ENCODE measurements at places on chromosomes 7 and 10. TPM values are rescaled to one million over a fixed set of nuclear protein-coding genes. Genes with fewer than 3 reads are reported as not detected.

DNA sequence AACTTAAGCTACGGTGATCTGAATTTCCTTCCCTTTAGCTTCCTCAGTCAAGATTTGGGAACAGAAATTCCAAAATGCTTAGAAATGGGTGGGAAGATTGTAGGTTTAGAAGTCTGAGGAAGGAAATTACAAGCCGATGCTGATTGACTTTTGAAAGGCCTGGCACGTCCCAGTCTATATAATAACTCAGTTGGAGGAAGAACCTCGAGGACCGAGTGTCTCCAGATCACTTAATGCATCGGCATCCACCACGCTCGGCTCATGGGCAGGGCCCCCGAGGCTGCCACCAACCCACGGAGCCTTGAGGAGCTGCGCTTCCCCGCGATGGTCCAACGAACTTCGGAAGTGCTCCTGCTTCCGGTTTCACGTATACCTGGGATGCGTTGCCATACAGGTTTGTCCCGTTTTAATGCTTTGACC, 10.4 kb upstream of the SP8 start:
- H3K27ac ChIP-seq, result no peak overlapping the region
- peak overlapping the region; percentile 80 for H3K4me3 ChIP-seq
- peaks cover 66% of the 10 kb centered on the region for H3K27me3 ChIP-seq
- H3K36me3 ChIP-seq, result peaks cover 8% of the 10 kb centered on the region

DNA sequence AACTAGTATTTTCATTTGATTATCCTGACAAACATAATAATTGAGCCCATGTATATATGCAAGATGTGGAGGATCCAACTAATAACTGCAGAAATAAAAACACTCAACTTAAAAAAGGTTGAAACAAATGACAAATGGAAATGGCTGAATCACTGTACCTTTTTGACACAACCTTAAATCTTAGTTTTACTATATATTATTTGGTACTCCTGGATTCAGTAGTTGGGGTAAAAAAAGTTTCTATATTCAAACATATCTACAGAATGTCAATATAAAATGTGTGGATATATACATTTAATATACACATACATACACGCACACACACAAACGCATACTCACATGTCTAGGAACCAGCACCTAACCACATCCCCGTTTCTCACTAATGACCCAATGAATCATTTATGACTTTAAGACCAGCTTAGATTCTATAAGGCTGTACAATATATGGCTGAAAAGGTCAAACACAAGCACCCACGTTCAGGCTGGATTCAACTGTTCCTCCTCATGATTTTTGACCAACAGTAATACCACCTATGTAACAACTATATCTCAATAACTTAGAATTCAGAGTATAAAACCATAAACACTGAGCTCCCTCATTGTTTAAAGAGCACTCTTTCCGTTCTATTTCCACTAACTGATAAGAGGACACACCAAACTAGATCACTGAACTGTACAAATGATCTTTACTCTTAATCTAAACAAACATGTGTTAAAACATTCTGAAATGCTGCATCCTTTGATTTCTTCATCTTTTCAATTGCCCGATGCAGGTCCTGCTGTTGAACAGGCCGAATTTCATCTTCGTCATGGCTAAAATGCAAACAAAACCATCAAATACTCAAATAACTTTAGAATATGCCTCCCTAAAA, 63.8 kb downstream of the ATAD1 start:
- H3K27me3 ChIP-seq, result no peaks in the 10 kb centered on the region
- peaks cover 23% of the 10 kb centered on the region for H3K4me1 ChIP-seq
- H3K4me3 ChIP-seq, result no peak overlapping the region
- H3K27ac ChIP-seq, result no peak overlapping the region
- DNase-seq, result no peak
- peaks cover 34% of the 10 kb centered on the region for H3K36me3 ChIP-seq

- H3K27ac ChIP-seq, result peak overlapping the region; percentile 90
- peaks cover 75% of the 10 kb centered on the region for H3K36me3 ChIP-seq
- peaks cover 73% of the 10 kb centered on the region for H3K4me1 ChIP-seq
- no peaks in the 10 kb centered on the region for H3K27me3 ChIP-seq
- no peak for DNase-seq
Measured at GRCh38 chr10:26738301-26738911, 40.9 kb downstream of the PDSS1 start.

Gene C10orf95
- total RNA-seq, result 0.33 TPM

DNA sequence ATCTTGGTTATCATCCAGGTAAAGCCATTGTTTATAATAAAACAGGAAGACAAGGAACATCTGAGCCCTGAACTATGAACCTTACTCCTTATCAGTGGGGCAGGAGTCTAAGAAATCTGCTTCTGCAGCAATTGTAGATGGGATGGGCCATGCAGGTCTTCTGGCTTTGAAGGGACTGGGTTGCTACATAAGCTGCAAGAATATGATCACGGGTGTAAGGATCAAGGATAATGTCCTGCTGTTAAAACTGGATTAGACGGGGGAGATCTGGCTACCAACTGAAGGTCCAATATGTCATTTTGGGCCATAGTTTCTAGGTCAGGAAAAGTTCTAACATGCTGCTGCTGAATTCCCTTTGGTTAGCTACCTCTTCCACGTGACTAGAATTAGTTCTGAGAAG, 1363.4 kb upstream of the CELF2 start:
- no peaks in the 10 kb centered on the region for H3K4me1 ChIP-seq
- H3K4me3 ChIP-seq, result no peak overlapping the region
- H3K27ac ChIP-seq, result no peak overlapping the region
- no peaks in the 10 kb centered on the region for H3K27me3 ChIP-seq
- H3K36me3 ChIP-seq, result no peaks in the 10 kb centered on the region

DNA sequence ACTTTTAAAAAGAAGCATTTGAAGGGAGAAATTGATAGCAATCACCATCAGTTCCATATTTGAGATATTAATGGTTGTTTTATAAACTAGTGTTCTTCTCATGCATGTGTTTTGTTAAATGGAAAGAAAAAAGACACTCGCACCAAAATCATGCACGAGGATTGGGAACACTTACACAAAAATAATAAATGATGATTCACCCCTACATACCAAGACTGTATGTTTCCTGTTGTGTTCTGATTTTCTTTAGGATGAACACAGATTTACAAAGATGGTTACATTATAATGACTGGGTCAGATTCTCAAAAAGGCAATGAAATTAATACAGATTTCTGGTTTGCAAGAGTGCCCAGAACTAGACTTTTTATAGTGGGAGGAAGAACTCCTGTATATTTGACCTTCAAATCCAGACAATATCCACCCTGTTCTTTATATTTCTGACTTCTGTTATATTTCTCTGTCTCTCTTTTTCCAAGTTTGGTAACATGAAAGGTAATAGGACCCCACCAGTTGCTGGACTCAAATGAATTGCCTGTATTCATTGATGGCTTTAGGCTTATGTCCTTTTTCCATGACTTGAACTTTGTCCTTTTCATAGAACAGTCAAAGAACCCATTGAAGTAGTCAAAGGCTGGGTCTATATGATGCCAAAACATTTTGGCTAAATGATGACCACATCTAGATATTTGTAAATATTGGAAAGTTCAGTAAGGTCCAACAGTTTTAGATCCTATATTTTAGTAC, 54.4 kb downstream of the SEMA3A start:
- no peaks in the 10 kb centered on the region for H3K27me3 ChIP-seq
- no peaks in the 10 kb centered on the region for H3K36me3 ChIP-seq
- no peak overlapping the region for H3K4me3 ChIP-seq
- no peaks in the 10 kb centered on the region for H3K4me1 ChIP-seq

DNA sequence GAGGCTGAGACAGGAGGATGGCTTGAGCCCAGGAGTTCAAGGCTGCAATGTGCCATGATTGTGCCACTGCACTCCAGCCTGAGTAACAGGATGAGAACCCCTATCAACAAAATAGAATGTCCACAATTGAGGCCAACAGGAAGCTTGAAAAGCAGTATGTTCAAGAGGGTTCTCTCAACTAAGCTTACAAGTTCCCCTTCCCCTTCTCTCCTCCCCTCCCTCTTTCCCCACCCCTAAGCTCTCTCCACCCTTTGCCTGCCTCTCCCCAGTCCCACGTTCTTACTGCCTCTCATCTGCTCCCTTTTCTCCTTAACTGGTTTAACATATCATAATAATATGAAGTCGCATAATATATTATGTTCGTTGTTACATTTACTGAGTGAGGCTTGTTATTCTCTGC, 35.4 kb downstream of the KIAA1549 start:
- H3K27ac ChIP-seq, result no peak overlapping the region
- DNase-seq, result no peak
- no peaks in the 10 kb centered on the region for H3K36me3 ChIP-seq

DNA sequence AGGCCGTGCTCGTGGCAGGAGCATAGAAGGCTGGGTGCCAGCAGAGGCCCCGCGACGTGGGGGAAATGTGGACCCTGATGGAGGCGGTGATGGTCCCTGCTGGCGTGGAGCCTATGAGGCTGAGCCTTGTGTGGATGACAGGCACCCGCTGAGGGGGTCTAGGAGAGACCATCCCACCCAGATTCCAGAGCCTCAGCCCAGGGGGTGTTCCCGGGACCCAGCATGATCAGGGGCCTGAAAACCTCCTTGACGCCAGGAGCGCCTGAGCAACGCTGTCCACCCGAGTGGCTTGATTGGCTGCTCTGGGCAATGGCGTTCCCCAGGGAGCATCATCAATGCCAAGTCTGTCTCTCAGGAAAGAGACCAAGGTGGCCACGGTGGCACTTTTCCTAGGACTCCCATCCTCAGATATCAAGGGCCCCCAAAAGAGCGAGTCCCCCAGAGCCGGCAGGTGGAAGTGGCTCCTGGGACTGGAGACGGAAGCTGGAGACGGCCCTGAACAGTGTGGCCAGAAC, 61.1 kb downstream of the PWWP2B start:
- H3K4me1 ChIP-seq, result no peaks in the 10 kb centered on the region
- H3K36me3 ChIP-seq, result no peaks in the 10 kb centered on the region
- H3K27ac ChIP-seq, result no peak overlapping the region
- H3K4me3 ChIP-seq, result no peak overlapping the region

Gene C1QL3
- total RNA-seq, result 0.15 TPM

- H3K4me1 ChIP-seq, result peaks cover 31% of the 10 kb centered on the region
- peaks cover 27% of the 10 kb centered on the region for H3K27me3 ChIP-seq
- H3K36me3 ChIP-seq, result peaks cover 2% of the 10 kb centered on the region
- DNase-seq, result no peak
Measured at GRCh38 chr7:155964543-155964942, 152.3 kb upstream of the SHH start.

- no peak overlapping the region for H3K4me3 ChIP-seq
- H3K36me3 ChIP-seq, result peaks cover 38% of the 10 kb centered on the region
- H3K27ac ChIP-seq, result peak overlapping the region; percentile 13
- no peaks in the 10 kb centered on the region for H3K27me3 ChIP-seq
- DNase-seq, result no peak
- H3K4me1 ChIP-seq, result peaks cover 34% of the 10 kb centered on the region
Measured at GRCh38 chr10:74021248-74022055, 23.5 kb downstream of the VCL start.

- peaks cover 78% of the 10 kb centered on the region for H3K27me3 ChIP-seq
- peaks cover 21% of the 10 kb centered on the region for H3K4me1 ChIP-seq
- peak overlapping the region; percentile 68 for H3K4me3 ChIP-seq
- no peaks in the 10 kb centered on the region for H3K36me3 ChIP-seq
Measured at GRCh38 chr10:90858461-90858968, 676 bp upstream of the HTR7 start.

Gene NUTM2A
- 0.73 TPM for total RNA-seq

DNA sequence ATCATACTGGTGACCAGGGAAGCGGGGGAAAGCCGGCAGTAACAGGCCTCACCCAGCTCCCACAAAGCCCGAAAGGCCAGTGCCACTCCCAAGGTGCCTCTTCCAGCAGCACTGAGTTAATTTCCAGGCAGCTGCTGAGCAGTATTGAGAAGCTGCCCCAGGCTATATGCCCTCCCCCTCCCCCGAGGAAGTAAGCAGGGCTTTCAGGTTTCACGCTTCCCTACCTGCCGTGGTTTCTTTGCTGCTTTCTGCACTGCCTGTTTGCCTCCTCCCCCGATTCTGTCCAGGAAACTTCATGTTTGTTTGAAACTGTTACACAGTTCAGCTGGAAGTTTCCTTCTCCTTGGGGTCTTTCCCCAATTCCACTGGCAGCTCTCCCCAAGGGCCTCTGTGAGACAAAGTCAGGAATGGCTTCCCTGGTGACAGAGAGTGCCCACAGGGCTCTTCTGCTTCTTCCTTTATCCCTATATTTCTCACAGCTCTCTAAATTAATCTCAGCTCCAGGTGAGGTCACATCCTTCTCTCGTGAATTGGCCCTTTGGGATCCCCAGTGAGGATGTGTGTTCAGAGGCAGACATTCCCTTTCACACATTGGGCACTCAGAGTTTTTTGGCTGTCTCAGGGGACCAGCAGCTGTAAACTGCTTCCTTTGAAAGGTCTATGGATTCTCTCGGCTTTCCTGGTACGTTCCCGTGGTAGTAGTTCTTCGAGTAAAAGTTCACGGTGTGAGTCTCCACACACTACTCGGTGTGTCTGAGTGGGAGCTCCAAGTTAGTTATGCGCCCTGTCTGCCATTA, 19.4 kb downstream of the C1GALT1 start:
- DNase-seq, result peak; percentile 49
- H3K4me1 ChIP-seq, result peaks cover 67% of the 10 kb centered on the region
- no peak overlapping the region for H3K4me3 ChIP-seq
- no peaks in the 10 kb centered on the region for H3K27me3 ChIP-seq
- H3K27ac ChIP-seq, result peak overlapping the region; percentile 47

DNA sequence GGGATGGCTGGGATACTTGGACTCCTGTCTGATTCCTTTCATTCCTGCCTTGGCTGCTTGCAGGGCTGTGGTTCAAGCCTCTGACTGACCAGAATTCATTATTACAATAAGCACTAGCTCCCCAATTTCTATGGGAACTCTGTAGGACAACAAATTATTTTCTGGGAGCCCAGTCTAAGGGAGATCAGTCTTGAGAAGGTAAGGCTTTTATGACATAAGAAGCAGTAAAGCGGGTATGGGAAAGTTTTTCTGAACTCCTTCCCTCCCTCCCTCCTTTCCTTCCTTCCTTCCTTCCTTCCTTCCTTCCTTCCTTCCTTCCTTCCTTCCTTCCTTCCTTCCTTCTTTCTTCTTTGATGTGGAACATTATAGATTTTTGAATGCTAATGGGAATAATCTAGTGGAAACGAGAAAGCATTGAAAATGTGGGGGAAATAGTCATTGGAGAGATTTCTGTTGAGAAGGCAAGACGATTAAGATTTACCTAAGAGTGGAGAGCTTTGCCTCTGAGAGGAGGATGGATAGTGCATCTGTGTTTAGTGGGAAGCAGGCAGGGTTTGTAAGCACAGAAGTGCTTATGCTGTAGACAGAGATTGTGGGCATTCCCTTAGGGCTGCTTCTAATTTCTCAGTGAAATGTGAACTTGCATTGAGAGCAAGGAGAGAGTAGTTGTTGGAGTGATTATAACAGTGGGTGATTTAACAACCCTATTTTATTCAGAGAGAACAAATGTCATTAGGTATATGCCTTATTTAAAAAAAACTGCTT, 201.5 kb downstream of the DNAJB9 start:
- no peak overlapping the region for H3K4me3 ChIP-seq
- no peak overlapping the region for H3K27ac ChIP-seq
- H3K36me3 ChIP-seq, result no peaks in the 10 kb centered on the region
- H3K4me1 ChIP-seq, result no peaks in the 10 kb centered on the region

- H3K4me1 ChIP-seq, result peaks cover 6% of the 10 kb centered on the region
- DNase-seq, result no peak
- H3K36me3 ChIP-seq, result no peaks in the 10 kb centered on the region
- H3K27me3 ChIP-seq, result peaks cover 14% of the 10 kb centered on the region
- no peak overlapping the region for H3K27ac ChIP-seq
Measured at GRCh38 chr7:50552921-50553320, 12.3 kb downstream of the DDC start.

Gene TUBB8
- not detected for total RNA-seq

Gene GIMAP2
- total RNA-seq, result 113 TPM

GRCh38 chr7:151460474-151460855, 20.5 kb upstream of the CRYGN start:
- peaks cover 5% of the 10 kb centered on the region for H3K27me3 ChIP-seq
- H3K27ac ChIP-seq, result no peak overlapping the region
- H3K4me3 ChIP-seq, result no peak overlapping the region
- peaks cover 5% of the 10 kb centered on the region for H3K4me1 ChIP-seq
- H3K36me3 ChIP-seq, result peaks cover 35% of the 10 kb centered on the region
- DNase-seq, result no peak

Data from activated CD4-positive, alpha-beta memory T cell treated with anti-CD3 and anti-CD28 coated beads, Interleukin-2, amount 10 ng/mL, durations not matched to agents 7 days and 5 days (primary cell).